Hematopoietic multipotent progenitor cell treated with erythropoietin and hydrocortisone succinate and interleukin-3 and kit ligand, for 8 days (in vitro differentiated cells): ENCODE measurements at places on chromosomes 12 and 14.

DNA sequence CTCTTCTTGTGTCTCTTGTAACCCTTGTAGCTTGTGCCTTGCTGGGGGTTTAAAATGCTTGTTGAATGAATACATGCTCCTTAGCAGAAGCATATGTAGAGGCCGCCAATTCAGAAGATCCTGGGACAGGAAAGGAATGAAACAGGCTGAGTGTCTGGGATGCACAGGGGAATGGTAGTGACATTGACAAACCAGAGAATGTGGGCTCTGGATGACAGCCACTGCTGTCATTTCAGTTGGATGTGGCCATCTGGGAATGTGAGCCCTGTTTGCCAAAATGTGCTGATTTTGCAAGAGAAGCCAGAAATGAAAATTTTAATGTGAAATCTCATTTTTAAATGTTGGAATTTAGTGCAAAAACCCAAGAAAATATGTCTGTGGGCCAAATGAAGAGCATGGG lies 136.8 kb downstream of the DACT1 start:
- no peak for DNase-seq

GRCh38 chr12:107134558-107134957 lies 41.2 kb upstream of the CRY1 start:
- peak; percentile 62 for DNase-seq

- DNase-seq: no peak
Observed at GRCh38 chr14:68609012-68609411, 183.9 kb downstream of the ZFP36L1 start.

GRCh38 chr14:101217080-101217463 lies 313.6 kb upstream of the RTL1 start:
- no peak for DNase-seq

DNA sequence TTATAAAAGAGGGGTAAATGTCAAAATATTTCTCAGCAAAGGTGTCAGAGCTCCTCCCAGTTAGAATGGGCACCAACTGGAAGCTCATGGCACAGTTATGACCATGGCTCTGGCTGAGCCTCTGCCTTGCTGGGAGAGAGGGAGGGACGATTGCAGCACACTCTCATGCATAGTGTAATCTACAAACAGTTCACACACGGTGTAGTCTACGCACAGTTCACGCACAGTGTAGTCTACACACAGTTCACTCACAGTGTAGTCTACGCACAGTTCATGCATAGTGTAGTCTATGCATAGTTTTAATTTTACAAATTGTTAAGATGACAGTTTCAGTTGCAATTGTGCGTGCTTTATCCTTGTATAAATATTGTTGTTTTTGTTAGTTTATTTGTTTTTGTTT lies 1474.6 kb upstream of the TMEM132C start:
- DNase-seq: no peak

GRCh38 chr14:101733211-101733610 lies 28.3 kb upstream of the PPP2R5C start:
- DNase-seq: peak; percentile 38

- no peak for DNase-seq
Observed at GRCh38 chr12:49133014-49133413, 1.8 kb upstream of the TUBA1B start.

DNA sequence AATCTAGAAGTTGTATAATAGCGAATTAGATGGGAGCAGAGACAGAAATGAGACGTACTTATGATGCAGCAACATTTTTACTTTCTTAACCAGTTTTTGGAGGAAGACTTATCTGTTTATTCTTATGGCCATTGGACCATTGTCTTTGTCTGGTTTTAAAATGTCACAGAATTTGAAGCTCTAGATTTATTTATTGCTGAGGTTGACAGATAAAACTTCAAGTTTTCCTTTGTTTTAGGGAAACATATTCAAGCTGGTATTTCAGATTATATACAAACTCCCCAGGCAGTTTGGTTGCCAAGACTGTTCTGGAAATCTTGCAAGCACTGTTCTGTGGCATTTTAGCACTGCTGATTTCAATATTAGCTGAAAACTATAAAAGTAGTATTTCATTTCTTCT lies 1021.7 kb downstream of the GALC start:
- DNase-seq: no peak

- DNase-seq: no peak
Observed at GRCh38 chr12:106000382-106001104, 138.2 kb downstream of the NUAK1 start.

- no peak for DNase-seq
Observed at GRCh38 chr12:117125767-117126166, 26.6 kb upstream of the TESC start.

DNA sequence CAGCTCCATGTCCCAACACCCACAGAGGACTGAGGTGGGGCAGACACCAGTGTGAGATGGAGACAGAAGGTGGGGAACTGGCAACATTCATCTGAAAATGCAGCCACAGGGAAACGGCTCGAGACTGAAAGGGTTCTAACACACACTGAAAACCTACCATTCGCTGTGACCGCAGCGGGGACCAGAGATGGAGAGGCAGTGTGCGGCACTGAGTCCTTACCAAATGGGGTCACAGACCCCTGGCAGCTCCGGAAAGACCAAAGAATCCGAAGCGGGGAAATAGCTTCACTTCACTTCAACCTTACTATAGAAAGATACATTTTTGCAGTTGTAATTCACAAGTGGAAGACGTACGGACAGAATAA lies 9.6 kb downstream of the BAG5 start:
- DNase-seq: no peak

DNA sequence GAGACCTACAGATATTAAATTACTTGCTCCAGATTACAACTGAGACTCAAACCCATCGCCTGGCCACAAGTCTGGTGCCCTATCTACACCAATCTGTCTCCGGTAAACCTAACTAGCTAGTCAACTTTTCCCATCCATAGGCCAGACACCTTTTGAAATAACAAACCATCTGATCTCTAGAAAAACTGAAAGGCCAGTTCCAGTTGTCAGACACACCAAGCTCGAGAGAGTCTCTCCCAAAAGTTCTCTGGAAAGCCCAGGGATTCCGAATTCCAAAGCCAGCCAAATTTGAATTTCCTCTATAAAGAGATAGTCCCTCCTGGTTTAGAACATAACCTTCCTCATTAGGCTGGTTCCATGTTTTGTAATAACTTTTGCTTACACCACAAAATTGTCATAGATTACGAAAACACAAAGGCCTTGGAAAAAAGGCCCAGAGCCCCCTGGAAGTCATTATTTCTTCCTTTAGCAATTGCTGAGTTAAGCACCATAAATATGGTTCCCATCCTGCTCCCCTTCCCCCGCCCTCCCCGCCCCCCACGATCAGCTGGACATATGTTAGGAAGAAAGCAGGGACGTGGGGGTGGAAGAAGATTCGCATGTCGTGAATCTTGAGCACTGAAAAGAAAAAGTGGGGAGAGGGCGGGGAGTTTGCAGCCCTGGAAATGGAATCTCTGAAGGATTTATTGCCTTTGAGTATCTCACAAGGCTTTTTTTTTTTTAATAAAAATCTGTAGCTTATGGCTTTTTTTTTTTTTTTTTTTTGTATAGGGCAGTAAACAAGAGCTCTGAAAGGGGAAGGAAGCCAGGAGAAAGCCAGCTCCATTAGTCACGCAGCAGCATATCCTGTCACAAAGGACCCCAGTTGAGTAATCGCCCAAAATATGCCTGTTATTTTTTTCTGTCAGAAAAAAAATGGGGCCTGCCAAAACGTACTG lies 110.4 kb downstream of the ZFP36L1 start:
- DNase-seq: peak; percentile 31

- DNase-seq: peak; percentile 97
Observed at GRCh38 chr14:37172024-37172869, at the start of gene SLC25A21. Gene SLC25A21, minus strand, starts transcription at chr14:37172606.

- DNase-seq: no peak
Observed at GRCh38 chr12:45223868-45224267, 8.0 kb downstream of the ANO6 start.

DNA sequence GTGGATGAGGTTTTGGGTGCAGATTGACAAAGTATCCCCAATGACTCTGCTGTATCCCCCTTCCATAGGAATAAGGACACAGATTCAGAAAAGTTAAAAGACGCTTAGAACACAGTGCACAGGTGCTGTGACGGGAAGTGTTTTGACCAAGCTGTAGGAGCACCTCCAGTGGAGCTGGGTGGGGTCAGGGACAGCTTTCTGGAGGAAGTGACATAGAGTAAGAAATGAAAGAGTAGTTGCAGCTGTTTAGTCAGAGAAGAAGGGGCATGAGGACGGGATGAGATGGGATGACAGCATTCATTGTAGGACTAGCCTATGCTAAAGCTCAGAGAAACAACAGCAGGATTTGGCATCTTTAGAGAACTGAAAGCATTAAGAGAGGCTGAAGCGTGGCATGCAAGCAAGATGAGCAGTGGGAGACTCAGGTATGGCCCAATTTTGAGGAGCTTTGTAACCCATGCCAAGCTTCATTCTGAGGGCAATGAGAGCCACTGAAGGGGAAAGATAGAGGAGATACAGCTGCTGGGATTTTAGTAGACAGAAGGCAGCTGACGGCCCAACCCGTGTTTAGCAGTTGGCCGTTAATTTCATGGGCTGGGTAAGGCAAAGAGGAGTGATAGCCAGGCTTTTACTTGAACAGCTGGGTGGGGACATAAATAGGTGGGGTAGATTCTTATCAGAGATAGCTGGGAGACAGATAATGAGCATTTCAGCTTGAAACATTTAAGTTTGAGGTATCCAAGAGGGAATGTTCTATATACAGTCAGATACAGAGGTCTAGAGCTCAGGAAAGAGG lies 131.8 kb upstream of the KRAS start:
- DNase-seq: peak; percentile 4

- no peak for DNase-seq
Observed at GRCh38 chr14:47674148-47674542, 1.3 kb downstream of the MDGA2 start.

- no peak for DNase-seq
Observed at GRCh38 chr12:95460105-95460504, 13.8 kb upstream of the METAP2 start.

DNA sequence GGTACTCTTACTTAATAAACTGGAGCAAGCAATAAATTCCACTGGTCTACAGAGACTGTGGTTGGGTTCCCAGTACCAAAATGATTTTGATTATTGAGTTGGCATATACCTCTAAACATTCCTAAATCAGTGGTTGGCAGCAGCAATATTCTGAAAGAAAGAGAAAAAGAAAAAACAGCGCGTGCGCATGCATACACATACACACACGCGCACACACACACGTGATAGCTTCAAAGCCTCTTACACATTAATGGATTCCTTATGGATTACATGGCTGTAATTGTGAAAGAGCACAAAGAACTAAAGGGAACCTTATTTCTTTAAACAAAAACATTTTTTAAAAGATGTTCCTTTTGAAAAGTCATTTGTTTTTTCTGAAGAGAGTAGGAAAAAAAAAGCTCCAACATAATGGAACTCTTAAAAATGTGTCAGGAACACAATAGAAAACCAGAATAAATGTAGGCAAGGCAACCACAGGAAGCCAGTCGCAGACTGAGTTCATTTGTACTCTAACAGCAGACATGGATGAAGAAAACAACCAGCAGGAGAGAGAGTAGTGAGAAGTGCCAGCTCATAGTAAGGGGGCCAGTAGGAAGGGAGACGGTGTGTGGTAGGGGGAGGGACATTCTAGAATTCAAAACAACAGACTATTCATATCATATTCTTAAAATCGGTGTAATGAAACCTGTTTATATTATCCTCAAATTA lies 80.0 kb downstream of the DRAM1 start:
- DNase-seq: no peak

GRCh38 chr12:31631023-31631724 lies 28.3 kb upstream of the ETFBKMT start:
- no peak for DNase-seq

GRCh38 chr14:75941030-75941429 lies 40.8 kb downstream of the TGFB3 start:
- no peak for DNase-seq

- DNase-seq: no peak
Observed at GRCh38 chr12:26378711-26379110, 183.3 kb downstream of the SSPN start.

DNA sequence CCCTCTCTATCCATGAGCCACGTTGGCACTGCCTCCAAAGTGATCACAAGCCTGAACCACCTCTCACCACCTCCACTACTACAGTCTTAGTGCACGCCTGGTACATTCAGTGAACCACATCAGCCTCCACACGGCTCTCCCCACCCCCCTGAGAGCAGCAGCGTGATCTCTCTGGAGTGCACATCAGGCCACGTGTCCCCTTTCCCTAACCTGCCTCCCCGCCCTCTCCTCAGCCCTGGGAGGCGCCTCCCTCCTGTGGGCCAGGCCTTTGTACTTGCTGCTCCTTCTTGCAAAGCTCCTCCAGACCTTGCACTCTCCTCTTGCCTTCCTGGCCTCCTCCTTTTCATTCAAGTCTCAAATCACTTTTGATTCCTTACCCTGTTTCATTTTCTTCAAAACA lies 49.8 kb downstream of the SLC6A12 start:
- DNase-seq: peak; percentile 90

- no peak for DNase-seq
Observed at GRCh38 chr12:102401087-102401486, 79.3 kb downstream of the IGF1 start.
